CD4-positive, alpha-beta T cell treated with Interleukin-6 at 100 ng/mL for 8 hours (primary cell): ENCODE measurements at places on chromosomes 2 and 18.

- DNase-seq, result no peak
Measured at GRCh38 chr2:150476286-150476685, 11.2 kb downstream of the RND3 start.

GRCh38 chr2:101776172-101777043, 78.9 kb downstream of the MAP4K4 start:
- no peak for DNase-seq

DNA sequence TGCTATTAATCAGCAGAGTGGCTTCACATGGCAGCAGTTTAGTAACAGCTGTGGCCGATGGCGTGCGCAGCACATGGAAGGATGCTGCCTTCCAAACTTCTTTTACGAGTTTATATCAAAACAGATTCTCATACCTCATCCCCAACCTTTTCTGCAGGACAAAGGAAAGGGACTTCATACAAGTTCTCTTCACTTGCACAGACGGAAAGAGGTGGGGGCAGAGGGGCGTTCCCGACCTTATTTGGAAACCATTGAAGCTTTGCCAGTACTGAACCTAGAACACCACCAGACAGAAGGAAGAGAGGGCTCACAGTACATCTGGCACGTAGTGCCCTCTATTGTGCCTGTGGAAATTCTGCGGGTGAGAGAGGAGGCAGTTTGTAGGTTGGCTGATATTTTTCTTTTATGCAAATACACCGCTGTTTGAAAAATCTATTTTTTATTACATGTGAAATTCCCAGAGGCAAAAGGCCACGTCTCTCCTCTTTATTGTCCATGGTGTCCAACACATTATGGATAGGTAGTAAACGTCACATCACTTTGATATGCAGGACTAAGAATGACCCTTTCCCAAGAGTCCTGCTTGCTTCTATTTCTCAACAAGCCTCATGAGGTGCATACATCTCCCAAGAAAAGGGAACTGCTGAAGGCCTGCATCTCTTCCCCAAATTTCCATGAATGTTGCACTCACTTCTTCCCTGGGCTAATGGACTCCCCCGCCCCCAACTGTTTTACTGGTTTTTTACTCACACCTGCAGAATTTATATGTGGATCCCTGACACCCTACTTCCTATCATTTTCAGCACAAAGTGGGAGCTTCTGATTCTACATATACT, 31.3 kb downstream of the COLEC12 start:
- DNase-seq, result no peak

DNA sequence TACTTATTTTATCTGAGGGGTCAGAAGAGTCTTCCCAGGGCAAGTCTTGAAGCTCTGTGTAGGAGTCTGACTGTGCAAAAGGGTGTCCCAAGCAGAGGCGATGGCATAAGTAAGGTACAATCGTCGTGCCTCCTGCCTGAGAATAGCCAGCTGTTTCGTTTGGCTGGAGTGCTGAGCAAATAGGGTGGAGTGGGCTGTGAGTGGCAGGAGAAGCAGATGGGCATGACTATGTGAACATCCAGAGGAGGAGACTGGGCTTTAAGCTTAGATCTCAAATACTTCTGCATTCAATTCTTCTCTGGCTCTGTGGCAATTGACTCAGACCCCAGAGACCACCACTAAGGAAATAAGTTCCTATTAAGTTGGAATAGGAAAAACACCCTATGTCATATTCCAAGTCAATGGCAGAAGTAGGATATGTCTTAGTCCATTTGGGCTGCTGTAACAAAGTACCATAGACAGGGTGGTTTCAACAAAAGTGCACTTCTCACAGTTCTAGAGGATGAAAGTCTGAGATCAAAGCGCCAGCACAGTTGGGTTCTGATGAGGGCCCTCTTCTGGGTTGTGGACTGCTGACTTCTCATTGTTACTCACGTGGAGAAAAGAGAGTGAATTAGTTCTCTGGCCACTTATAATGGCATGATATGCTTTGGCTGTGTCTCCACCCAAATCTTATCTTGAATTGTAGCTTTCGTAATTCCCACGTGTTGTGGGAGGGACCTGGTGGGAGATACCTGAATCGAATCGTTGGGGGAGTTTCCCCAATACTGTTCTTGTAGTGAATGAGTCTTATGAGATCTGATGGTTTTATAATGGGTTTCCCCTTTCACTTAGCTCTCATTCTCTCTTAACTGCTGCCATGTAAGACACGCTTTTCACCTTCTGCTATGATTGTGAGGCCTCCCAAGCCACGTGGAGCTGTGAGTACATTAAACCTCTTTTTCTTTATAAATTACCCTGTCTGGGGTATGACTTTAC, 120.2 kb downstream of the LPIN1 start:
- DNase-seq, result no peak

DNA sequence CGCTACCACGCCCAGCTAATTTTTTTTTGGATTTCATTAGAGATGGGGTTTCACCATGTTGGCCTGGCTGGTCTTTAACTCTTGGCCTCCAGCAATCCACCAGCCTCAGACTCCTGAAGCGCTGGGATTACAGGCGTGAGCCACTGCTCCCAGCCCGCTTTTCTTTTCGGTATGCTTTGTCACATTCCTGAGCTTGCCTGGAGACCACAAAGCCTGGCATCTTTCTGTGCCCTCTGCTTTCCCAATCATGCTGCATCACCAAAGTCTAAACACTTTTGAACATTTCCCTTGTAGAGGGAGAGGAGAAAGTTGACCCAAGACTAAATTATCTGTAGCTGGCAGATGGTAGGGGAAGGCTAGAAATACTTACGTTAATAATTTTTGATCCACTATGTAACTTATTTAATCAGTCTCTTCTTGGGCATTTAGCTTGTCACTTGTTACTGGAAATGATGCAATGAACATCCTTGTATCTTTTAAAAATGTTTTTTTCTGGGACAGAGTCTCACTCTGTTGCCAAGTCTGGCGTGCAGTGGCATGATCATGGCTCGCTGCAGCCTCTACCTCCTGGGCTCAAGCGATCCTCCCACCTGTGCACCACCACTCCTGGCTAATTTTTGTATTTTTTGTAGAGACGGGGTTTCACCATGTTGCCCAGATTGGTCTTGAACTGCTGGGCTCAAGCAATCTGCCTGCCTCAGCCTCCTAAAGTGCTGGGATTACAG, 2.7 kb upstream of the NPC1 start:
- DNase-seq, result no peak

DNA sequence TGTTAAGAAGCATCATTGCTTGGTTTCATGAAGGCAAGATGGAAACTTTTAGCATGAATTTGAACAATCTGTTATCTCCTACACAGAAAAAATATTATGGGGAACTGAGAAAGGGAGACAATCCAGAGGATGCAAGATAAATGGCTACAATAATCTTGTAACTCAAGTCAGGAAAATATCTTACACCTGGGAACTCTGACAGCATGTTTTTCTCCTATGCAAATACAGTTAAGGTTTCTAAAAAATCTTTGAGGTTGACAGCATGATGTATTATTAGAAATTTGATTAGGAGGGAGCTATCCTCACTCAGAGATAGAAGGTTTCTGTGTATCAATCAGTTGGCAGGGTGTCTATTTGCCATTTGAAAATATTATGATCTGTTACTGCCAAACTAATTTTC, 75.6 kb downstream of the GPD2 start:
- no peak for DNase-seq
